ENCODE measurements at places on chromosomes 1 and 21. TPM values are rescaled to one million over a fixed set of nuclear protein-coding genes. Genes with fewer than 3 reads are reported as not detected.
A peak's percentile ranks its signal among the peaks of the same experiment; 100 is the strongest.

Gene SLC45A3
- 5.0 TPM for total RNA-seq

Gene CREB3L4
- total RNA-seq, result 19.9 TPM

Gene S100A1
- total RNA-seq, result not detected

Gene ZNF648
- total RNA-seq, result not detected

Gene GUCA2A
- not detected for total RNA-seq

DNA sequence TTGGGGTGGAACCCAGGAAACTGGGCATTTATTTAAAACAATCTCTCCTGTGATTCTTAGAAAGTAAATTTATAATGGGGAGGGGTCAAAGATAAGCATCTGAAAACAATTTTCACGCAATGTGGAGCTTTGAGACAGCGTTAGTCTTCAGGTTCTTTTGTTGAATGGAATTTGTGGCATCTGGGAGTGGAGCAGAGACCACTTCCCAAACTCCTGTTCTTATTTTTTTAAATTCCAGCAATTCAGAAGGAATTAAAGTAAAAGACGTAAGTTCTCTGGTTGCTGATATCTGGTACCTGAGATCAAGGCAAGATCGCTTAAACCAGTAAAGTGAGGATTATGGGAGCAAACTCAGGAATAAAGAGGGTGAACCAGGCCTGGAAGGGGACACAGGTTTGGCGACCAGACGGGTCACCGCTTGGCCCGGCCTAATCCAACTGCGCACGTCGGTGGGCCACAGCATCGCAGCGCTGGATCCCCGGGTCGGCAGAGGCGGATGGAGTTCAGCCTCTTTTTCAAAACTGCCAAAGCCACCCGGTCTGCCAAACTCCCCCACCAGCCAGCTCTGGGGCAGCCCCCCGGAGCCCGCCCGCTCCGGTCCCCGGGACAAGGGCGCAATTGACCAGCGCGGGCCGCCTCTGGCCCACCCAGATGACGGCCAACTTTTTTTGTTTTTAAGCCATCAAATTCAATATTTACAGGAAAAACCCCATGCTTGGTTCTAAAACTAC lies 754 bp upstream of the PDPN start:
- DNase-seq, result no peak

GRCh38 chr1:154777154-154777553 lies 92.9 kb downstream of the KCNN3 start:
- no peak for DNase-seq

GRCh38 chr1:230210326-230210980 lies 143.4 kb downstream of the GALNT2 start:
- no peak for DNase-seq

DNA sequence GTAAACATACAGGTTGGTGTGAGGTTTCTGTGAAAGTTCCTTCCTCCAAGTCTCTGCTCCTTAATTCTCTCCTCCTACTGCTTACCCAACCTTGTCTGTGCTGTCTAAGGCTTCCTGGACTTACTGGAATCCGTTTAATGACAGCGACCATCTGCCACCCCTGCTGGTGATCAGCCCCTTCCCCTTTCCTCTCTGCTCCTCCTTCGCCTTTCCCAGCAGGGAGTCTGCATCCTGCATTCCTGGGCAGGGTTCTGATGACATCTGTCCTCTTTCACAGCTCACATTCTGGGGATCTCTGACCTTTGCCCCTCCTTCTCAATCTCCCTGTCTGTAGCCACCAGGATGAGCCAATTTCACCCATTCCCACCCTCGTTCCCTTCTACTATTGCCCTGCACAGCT lies 66.5 kb downstream of the KIRREL1 start:
- no peak for DNase-seq

DNA sequence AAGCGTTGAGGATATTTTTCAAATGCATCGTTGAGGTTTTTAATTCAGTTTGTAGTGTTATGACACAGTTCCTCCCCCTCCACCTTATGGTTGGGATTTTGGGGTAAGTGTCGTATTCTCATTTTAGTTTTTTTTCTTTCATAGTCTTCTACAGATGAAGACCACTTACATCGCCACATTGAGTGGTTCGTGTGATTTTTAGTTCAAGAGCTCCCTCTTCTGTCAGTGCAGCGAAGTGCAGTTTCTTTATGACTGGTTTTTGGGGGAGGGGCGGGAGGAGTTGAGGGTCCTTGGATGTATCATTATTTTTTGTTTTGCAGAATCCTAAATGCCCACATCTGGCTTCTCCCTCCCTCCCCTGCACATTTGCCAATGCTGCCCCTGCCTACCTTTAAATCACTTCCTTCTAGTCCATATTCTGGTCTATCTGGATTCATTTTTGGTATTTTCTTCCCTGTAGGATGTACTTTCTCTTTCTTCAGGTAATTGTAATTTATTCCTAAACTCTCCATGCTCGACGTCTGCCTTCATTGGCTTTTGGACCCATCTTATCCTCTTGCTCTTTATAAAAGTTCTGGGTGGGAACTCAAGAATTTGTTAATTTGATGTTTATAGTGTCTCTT lies 433.1 kb downstream of the CAMTA1 start:
- peak; percentile 25 for DNase-seq

- DNase-seq, result peak; percentile 58
Observed at GRCh38 chr21:31873696-31874599, 1.1 kb downstream of the HUNK start.

- DNase-seq, result no peak
Observed at GRCh38 chr1:43968348-43968948, 1.4 kb upstream of the DPH2 start.

DNA sequence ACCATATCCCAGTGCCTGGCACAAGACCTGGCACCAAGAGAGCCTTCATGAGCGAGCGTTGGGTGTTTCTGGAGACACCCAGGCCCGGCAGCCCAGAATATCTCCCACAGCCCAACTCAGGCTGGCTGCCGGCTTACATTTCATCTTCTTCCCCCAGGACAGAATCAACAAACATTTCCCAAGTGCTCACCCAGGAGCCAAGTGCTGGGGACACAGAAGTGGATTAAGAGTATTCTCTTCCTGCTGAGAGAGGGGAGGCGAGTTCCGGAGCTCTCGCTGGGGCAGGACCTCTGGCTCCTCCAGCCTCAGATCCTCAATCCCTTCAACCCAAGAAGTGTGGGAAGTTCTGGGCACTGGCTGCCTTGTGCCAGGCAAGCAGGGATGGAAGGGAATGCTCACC lies 23.6 kb downstream of the IFFO2 start:
- no peak for DNase-seq

DNA sequence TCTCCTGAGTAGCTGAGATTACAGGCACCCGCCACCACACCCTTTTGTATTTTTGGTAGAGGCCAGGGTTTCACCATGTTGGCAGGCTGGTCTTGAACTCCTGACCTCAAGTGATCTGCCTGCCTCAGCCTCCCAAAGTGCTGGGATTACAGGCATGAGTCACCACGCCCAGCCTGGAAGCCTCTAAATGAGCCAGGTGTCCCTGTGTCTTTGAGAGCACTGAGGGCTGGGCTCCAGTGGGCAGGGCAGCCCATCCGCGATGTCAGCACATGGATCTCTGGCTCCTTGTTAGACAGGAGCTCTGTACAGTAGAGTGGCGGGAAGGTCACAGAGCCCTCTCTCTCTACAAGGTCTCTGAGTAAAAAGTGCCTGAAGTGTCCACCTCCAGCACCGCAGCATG lies 124.3 kb downstream of the PGBD5 start:
- no peak for DNase-seq

- peak; percentile 49 for DNase-seq
Observed at GRCh38 chr1:157700732-157701131, at the start of gene FCRL3. FCRL3 (minus strand) TSS chr1:157700769; CDS start chr1:157700489, 280 bp downstream.

DNA sequence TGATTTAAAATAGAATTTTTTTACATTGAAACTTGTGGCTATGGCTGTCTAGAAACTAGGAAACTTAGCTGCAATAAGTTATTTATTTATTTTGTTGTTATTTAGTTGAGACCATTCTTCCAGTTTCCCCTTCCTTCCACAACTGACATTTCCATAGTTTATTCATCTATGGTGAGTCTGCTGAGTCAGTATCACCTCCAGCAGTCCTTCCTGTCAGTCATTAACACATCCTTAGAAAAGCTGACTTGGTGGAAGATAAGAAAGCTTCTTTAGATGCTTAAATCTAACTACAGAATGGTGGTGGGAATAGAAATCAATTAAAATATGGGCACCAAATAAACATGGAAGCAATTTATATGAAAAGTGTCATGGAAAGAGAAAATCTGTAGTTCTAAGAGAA lies 714.0 kb downstream of the RWDD3 start:
- no peak for DNase-seq

DNA sequence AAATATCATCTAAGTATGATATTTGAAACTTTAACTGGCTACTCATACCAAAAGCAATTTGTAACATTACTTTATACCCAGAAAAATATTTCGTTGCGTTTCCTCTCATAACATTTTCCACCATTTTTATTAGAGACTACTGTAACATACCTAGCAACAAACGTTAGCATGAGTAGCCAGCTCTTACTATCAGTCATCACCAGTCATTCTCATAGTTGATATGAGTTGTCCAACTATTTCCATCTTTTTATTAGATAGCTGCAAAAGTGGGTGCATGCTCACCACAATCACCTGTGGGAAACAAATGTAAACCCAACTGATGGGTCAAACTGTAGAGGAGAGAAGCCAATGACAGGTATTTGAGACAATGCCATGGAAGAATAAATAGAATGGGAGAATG lies 114.6 kb downstream of the AKT3 start:
- DNase-seq, result no peak

- no peak for DNase-seq
Observed at GRCh38 chr1:239676522-239677273, 290.3 kb downstream of the CHRM3 start.

DNA sequence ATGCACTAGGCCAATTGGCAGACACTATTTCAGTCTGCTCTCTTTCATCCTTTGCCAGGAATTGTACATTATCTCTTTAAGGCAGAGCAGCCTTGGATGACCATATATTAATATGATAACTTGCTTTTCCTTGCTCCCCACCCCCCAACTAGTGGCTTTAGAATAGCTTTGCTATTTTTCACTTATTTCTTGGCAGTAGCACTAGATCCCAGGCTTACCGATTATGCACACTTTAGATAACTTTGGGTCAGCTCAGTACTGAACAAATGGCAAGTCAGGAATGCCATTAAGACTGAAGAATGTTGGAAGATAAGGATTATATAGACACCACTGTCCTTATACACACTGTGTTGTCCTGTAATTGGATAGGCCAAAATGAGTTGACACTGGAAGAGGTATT lies 146.4 kb downstream of the FGGY start:
- no peak for DNase-seq

DNA sequence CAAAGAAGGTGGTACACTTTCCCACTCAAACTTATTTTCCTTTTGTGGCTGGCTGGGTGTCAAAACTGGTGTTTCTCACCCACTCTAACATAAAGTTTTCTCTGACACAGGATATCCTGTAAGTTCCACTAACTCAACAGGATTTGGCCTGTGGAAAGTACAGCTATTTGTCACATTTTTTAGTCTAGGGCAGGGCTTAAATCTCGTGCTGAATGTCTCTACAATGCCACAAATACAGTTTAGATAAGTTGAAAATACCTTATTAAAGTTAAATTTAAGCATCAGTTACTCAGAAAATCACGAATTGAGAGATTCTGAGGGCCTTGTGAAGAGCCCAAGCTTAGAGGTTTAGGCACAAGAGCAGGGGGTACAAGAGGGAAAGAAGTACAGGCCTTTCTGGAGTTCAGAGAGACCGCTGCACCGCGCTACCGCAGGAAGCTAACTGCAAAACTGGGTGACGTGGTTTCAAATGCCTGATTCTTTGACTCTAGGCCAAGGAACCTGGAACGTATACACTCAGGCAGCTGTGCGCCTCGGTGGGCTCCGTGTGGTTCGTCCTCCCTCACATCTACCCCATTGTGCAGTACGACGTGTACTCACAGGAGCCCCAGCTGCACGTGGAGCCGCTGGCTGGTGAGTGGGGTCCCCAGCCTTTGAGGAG lies 23.4 kb upstream of the PWP2 start:
- no peak for DNase-seq

GRCh38 chr1:237279629-237280028 lies 237.6 kb downstream of the RYR2 start:
- no peak for DNase-seq
